ENCODE measurements at places on chromosomes 4 and X. TPM values are rescaled to one million over a fixed set of nuclear protein-coding genes. Genes with fewer than 3 reads are reported as not detected.

DNA sequence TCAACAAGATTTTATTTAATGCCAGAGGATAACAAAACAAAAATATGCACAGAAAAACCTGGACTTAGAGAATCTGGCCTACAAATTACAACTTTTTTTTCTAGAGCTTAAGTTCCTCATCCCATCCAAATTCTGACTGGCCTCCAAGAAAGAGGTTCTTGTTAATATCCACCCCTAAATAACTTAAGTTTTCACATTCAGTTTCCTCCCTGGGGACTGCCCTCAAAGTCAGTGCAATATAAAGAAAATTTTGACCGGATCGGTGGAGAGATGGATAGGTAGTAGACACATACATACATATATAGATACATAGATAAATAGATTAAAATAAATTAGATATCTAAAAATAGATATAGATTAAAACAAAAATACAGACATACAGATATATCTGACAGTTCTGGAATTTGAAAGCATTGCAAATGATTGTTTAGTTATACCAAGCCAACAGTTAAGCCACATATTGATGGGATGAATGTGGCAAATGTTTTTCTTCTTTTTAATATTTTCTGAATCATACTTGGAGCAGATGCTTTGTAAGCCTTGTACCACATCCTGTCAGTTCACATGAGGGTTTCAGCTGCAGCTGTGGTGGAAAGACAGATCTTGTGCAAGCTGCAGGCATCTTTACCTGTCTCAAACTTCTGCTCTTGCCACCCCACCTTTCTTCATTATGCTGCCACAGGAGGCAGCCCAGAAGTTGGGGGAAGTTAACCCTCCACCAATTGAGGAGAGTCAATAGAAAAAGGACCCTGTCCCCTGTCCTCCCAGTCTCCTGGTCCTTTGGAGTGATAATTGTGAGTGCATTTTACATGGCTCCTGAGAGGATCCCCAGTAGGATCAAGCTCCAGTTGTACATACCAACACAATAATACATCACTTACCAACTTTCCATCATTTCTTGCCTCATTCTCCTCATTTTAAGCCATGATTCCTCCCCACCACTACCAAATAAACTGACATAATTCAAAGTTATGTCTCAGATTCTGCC, 58.5 kb upstream of the PRDM8 start:
- peak; percentile 78 for DNase-seq

- no peak for DNase-seq
Observed at GRCh38 chrX:101745046-101745445, 85.4 kb upstream of the ARMCX2 start.

DNA sequence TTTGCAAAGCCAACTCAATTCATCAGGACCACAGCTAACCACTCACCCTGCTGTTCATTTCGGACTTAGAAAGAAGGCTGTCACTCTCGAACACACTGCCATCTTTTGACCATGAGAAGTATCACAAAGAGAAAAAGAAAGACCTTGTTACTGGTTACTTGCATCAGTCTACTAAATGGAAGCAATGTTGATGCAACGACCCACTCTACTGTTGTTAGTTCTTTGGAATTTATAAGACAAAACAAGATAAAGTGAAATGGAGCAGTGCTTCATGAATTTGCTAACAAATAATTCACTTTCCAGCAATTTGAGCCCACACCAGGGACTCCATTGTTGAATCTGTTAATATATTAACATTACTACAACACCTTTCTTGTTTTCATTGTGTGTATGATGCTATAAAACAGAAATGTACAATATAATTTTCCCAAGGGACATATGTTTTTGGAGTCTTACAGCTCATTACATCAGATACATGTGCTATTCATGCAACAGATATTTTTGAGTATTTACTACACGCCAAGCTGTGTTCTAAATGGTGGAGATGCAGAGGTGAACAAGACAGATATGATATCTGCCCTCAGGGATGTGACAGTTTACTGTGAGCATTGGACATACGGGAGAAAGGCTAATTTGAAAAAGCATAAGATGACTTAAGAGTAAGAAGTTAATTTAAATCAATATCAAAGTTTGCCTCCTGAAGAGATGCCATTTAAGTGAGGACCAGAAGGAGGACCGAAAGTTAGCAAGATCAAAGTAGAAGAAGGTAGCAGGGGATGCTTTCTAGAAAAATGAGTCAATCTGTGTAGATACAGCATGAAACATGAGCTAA, 87.2 kb downstream of the AREG start:
- DNase-seq, result no peak

GRCh38 chr4:71156616-71157015, 163.2 kb downstream of the DCK start:
- no peak for DNase-seq

DNA sequence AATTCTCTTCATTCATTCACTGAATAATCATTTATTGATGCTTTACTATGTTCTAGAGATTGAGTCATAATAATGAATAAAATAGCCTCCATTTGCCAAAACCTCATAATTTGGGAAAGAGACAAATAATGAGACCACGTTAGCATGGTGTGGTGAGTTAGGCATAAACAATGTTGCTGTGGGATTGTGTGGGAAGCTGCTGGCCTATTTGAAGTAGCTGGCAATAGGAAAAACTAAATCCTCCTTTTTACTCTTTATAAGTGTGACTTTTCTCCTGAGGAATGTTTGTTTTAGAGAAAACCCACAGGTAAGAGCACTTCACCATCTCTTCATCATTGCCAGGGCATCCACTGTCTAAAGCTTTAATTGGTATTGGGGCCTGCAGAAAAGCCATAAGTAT, 95.3 kb downstream of the AREG start:
- DNase-seq, result no peak

DNA sequence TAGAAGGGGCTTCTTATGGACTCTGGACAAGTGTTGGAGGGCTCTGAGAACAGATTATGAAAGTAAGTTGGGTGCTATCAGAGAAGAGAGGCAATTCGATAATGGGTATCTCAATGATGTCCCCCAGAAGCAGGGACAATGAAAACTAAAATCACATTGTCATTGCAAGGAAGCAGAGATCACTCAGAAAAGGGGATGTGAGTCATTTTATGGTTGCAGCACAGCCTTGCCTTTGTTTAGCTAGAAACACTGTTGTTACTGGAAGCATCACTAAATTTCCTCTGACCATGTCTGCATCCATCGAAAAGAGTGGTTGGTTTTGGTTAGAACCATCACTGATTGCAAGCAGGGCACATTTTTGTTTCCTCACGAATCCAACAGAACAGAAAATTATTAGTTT, 246.8 kb upstream of the NWD2 start:
- no peak for DNase-seq

- no peak for DNase-seq
Observed at GRCh38 chr4:2186133-2186864, 55.6 kb downstream of the HAUS3 start.

GRCh38 chr4:74534936-74535335, 90.0 kb downstream of the AREG start:
- DNase-seq, result no peak

GRCh38 chr4:39814403-39815185, 116.7 kb downstream of the UBE2K start:
- peak; percentile 35 for DNase-seq

Gene MAGEB2
- total RNA-seq, result not detected
